ENCODE measurements at places on chromosomes 2 and 18.
A peak's percentile ranks its signal among the peaks of the same experiment; 100 is the strongest.

GRCh38 chr2:220078439-220078838 is 451.0 kb downstream of the SLC4A3 start:
- DNase-seq, result no peak

DNA sequence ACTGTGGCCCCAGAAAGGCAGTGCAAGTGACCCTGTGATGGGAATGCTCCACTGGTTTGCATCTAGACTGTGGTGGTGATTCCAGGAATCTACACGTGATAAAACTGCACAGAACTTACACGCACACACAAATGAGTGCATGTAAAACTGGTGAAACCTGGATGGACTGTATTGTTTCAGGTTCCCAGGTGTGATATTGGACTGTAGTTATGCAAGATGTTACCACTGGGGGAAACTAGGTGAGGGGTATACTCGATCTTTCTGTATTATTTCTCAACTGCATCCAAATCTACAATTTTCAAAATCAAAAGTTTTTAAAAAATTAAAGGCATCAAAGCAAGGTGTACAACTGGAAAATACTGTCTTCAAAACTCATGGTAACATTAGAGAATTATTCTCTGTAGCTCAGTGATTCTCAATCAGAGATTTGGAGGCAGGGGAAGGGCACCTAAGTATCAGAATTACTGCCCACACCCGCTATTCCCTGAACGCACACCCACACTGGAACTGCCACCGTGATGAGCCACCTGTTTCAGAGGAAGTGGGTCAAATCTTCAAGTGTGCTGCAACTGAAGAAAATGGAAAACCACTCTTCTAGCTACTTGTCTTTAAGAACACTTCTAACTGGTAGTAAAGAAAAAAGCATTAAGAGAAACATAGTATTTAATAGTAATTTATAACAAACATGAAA is 26.7 kb downstream of the PTPN2 start:
- DNase-seq, result no peak

DNA sequence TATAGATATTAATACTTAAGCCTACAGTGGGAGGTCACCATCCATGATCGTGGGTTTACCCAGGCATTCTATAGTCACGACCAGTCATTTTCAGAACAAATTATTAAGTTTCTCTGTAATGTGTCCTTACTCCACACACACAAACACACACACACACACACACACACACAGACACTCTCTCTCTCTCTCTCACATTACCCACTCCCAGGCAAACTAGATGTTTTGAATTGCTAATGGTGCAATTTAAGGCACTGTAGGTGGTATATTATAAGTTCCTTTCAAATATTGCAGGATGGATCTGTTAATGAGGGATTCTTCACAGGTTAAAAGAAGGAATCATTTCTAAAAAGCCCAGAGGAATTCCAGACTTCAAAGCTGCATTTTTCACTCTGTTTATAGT is 657.8 kb downstream of the MBD2 start:
- DNase-seq, result no peak

DNA sequence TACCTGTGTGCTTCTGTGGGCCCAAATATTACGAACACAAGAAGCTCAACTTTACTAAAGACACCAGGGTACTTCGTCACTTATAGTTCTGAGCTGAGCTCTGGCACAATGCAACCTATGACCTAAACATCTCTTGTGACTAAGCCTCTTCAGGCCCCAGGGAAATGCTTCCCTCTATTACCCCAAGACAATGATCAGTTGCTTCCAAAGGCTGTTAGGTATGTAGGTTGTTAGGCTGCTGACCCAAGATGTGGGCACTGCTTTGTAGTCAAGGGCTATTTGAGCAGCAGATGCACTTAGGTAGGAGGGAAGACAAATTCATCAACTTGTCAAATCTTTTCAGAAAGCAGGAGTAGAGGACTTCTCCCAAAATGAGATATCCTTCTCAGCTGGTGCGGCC is 640.1 kb downstream of the EPHA4 start:
- no peak for DNase-seq

- DNase-seq, result no peak
Measured at GRCh38 chr2:126874961-126875360, 23.7 kb upstream of the TEX51 start.

DNA sequence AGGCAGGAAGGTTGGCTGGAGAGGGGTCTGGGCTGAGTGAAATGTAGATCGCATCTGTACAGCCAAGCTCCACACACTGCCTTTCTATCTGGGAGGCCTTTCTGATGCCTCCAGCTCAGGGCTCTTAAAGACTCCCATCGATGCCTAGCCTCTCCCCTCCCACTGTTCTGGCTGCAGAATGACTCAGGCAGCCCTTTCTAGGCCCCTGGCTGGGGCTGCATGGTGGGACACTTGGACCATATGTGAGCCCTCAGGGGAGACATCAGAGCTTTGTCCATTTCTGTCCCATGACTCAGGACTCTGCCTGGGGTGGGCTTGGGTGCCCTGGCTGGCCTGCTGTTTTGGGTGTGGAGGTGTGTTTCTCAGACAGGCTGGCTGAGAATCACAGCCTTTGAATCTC is 101.3 kb downstream of the CELF4 start:
- no peak for DNase-seq

DNA sequence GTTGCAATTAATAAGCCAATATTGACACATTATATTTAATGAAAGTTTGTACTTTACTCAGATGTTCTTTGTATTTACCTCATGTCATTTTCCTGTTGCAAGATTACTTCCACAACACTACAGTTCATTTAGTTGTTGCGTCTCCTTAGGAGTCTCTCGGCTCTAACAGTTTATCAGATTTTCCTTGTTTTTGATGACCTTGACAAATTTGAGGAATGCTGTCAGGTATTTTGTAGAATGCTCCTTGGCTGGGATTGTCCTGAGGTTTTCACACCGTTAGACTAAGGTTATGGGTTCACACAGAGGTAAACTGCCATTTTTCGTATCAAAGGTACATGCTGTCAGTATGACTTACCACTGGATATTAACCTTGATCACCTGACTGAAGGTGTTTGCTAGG is 416.6 kb upstream of the TNP1 start:
- no peak for DNase-seq

DNA sequence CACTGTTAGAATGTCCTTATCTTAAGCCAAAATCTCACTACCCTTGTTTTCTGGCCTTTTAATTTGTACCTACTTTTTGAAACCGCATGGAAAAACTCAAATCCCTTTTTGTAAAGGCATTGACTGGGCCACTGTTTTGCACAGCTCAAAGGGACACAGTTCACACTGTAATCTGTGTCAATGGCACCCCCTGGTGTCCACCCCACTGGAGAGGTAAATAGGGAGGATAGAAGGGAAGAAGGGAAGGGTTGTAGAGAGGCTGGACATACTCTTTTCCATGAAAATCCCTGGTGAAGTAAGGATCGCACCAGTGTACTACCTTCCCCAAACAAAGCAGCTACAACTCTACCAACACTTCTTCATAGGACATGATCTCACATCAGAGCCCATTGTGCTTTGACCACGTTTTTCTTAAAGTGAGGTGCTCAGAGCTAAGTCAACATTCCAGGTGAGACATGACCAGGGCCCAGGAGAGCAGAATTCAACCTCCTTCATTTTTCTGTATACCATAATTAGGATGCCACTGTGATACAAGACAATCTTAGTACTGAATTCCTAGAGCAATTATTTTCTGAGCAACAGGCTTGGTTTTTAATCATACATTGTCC is 92.4 kb upstream of the RMDN2 start:
- DNase-seq, result peak; percentile 72

DNA sequence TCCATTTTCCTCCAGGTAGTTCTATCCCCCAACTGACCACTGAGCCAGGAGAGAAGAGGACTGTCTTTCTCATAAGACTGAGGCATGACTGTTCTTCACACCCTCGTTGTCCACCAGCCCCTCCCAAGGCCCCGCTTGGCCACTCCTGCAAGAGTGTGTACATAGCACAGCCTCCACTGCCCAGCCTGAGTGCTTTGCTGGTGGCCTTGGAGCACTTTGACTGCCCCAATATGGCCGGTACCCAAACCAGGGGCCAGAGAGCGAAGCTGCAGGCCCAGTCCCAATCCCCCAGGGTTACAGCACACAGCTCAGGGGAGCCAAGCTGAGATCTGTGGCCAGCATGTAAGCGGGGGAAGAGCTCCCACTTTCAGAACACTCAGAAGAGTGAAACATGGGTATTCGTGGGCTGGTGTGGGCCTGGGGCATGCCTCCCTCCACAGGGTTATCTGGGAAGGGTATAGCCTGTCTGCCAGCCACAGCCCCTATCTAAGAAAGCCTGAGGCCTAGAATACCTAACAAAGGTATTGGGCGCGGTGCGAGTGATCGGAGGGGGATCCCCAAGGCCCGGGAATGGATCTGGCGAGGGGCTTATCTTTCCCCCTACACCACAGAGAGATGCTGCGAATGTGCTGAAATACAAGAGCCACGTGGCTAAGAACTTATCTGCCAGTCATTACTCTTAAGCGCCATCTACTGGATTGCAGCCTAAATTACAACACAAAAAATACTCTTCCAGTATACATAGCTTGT is 163.8 kb downstream of the WDPCP start:
- peak; percentile 22 for DNase-seq

Data from NCI-H2171 (cell line).